ENCODE measurements at places on chromosomes 13 and 19.

GRCh38 chr13:58566176-58566575 lies 934.6 kb downstream of the PCDH17 start:
- H3K4me1 ChIP-seq = no peaks in the 10 kb centered on the region
- no peaks in the 10 kb centered on the region for H3K27me3 ChIP-seq
- DNase-seq = no peak

DNA sequence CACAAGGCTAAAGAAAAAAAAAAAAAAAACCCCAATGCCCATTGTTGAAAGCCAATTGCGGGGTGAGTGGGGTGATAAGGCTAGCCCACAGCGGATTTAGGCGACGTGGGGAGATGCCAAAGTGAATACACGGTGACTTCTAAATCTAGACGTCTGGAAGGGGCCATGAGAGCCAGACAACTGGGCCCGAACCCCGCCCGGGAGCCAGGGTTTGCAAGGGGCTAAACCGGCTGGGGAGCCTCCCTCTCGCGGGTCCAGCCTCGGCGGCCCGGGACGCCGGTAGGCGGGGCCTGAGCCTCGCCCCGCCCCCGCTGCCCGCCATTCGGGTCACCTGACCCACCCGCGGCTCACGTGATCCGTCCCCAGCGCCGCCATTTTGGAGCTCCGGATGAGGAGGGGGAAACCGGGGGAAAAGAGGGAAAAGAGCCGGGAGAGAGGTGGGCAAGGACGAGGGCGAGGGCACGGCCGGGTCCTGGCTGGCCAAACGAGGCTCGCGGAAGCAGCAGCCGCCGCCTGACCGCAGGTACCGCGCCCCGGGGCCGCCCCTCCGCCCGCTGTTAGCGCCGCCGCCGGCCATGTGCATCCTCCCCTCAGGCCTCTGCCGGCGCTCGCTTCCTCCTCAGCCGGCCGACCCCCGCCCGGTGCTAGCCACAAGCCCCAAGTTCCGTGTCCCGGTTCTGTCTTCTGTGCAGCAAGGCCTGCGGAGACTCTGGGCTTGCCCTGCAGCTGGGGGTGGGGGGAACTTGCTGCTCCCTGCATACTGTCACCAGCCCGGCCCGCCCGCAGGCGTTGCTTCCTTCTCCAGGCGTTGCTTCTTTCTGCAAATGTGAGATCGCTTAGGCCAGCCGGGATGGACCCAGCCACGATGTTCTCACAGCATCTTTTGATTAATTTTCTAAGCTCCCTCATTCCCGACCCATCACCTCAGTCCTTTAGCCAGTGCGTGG lies at the start of gene ZNF507:
TSS of gene ZNF507 (plus strand) at position 350 of the 947 bp plus-strand sequence. CDS start 7,221 bp downstream, outside the sequence.
- DNase-seq = peak; percentile 88
- H3K4me3 ChIP-seq = peak within 1 kb of the TSS; percentile 92
- H3K36me3 ChIP-seq = peaks cover 31% of the 10 kb centered on the region
- H3K27me3 ChIP-seq = no peaks in the 10 kb centered on the region
- peak within 1 kb of the TSS; percentile 58 for H3K27ac ChIP-seq

DNA sequence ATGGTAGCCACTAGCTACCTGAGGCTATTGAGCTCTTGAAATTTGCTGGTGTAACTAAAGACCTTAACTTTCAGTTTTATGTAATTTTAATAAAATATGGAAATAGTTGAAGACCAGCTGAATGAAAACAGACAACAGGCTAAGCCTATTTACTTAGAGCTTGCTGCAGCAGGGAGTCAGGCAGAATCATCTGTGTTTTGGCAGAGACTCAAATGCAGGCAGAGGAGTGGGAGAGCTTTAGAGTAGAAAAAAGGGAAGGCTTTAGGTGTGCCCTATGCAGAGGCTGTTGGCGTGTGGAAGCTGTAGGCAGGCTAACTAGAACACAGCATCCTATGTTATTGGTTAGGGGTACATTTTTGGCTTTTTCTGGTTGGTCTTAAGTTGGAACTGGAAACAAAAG lies 304.9 kb upstream of the NBEA start:
- no peaks in the 10 kb centered on the region for H3K4me1 ChIP-seq
- H3K36me3 ChIP-seq = no peaks in the 10 kb centered on the region
- no peak for DNase-seq
- H3K4me3 ChIP-seq = no peak overlapping the region
- no peak overlapping the region for H3K27ac ChIP-seq
- H3K27me3 ChIP-seq = no peaks in the 10 kb centered on the region

DNA sequence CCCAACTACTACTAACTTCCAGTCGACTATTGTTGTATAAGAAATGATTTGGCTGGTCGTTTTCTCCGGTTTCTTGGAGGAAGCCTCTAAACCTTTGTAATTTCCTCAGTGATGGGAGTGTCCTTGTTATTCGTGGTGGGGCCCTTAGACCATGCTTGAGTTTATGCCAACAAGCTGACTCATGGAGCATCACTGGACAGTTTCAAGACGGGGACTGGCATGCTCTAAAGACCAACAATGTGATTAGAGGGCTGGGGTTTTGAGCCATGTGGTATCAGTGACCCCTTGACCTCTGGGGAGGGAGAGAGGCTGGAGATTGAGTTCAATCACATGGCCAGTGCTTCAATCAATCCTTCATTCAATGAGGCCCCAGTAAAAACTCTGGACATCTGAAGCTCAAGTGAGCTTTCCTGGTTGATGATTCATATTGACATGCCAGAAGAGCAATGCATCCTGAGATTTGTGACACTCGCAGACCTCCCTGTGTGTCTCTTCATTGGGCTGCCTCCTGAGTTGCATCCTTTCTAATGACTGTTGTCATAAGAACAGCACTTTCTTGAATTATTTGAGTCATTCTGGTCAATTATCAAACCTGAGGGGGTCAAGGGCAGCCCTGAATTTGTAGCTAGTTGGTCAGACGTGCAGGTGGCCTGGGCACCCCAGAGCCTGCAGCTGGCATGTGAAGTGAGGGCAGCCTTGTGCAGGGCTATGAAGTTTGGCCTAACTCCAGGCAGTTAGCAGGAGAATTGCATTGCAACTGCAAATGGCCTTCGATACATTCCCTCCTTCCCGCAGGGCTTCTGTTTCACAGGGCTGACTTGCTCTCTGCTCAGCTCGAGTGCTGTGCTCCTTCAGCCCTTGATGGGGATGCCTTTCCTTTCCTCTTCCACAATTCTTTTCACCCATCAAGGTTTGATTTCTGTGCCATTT lies 246.5 kb downstream of the FGF9 start:
- H3K4me3 ChIP-seq = no peak overlapping the region
- no peak for DNase-seq
- no peaks in the 10 kb centered on the region for H3K4me1 ChIP-seq
- H3K36me3 ChIP-seq = no peaks in the 10 kb centered on the region

- H3K27me3 ChIP-seq = no peaks in the 10 kb centered on the region
- no peaks in the 10 kb centered on the region for H3K36me3 ChIP-seq
- H3K27ac ChIP-seq = no peak overlapping the region
- H3K4me1 ChIP-seq = no peaks in the 10 kb centered on the region
- no peak for DNase-seq
Measured at GRCh38 chr13:63274772-63275171, 1859.1 kb upstream of the PCDH20 start.

DNA sequence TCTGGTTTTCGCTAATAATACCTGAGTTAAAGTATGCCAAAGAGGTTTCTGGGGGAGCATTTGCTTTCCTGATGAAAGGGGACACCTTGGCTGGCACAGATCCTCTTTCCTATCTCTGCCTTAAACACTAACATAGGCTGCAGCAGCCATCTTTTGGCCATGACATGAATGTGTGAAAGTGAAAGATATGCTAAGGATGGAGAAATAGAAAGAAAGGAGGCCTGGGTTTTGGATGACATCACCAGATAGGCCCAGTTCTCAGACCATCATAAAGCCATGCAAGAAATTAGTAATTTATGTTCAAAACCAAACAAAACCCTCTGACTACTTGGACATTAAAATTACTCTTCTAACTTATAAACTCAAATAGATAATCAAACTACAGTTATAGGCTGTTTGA lies 279.7 kb downstream of the COG6 start:
- H3K36me3 ChIP-seq = no peaks in the 10 kb centered on the region
- no peak overlapping the region for H3K4me3 ChIP-seq

DNA sequence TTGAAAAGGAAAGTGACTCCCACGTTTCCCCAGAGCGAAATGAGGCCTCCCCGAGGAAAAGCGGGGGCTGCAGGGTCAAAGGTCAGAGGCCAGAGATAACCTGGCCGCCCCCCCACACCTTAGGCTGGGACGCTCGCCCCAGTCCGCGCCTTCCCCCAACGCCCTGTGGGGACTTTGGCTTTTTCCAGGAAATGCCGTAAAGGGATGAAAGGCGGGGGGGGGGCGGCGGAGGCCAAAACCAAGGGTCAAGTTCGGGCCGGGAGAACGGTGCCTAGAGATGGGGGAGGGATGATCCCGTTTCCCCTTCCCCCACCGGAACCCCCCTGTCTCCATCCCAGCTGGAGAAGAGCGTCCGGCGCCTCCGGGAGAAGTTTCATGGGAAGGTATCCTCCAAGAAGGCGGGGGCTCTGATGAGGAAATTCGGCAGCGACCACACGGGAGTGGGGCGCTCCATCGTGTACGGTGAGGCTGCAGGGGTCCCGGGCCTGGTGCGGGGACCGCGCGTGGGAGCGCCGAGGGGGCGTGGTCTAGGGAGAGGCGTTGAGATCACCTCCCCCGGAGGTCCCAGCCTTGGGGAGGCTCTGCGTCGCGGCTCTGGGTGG lies 575 bp downstream of the SHFL start:
- H3K27ac ChIP-seq = peak overlapping the region; percentile 83
- H3K36me3 ChIP-seq = peaks cover 23% of the 10 kb centered on the region
- peak; percentile 26 for DNase-seq
- H3K4me3 ChIP-seq = peak overlapping the region; percentile 99

- no peak overlapping the region for H3K27ac ChIP-seq
- H3K4me3 ChIP-seq = no peak overlapping the region
- DNase-seq = no peak
- no peaks in the 10 kb centered on the region for H3K36me3 ChIP-seq
- H3K27me3 ChIP-seq = no peaks in the 10 kb centered on the region
Measured at GRCh38 chr13:106814463-106814862, 246.5 kb upstream of the ARGLU1 start.

GRCh38 chr13:45082964-45083363 lies 37.3 kb upstream of the GTF2F2 start:
- no peak overlapping the region for H3K4me3 ChIP-seq
- no peaks in the 10 kb centered on the region for H3K4me1 ChIP-seq
- no peaks in the 10 kb centered on the region for H3K27me3 ChIP-seq
- H3K27ac ChIP-seq = no peak overlapping the region
- H3K36me3 ChIP-seq = no peaks in the 10 kb centered on the region

- H3K4me1 ChIP-seq = no peaks in the 10 kb centered on the region
- H3K27ac ChIP-seq = no peak overlapping the region
- DNase-seq = no peak
- no peaks in the 10 kb centered on the region for H3K27me3 ChIP-seq
- no peaks in the 10 kb centered on the region for H3K36me3 ChIP-seq
- no peak overlapping the region for H3K4me3 ChIP-seq
Measured at GRCh38 chr19:23957660-23958281, 43.1 kb downstream of the ZNF726 start.

GRCh38 chr13:106700007-106700406 lies 132.1 kb upstream of the ARGLU1 start:
- no peak for DNase-seq
- no peaks in the 10 kb centered on the region for H3K27me3 ChIP-seq
- no peak overlapping the region for H3K27ac ChIP-seq
- no peak overlapping the region for H3K4me3 ChIP-seq
- H3K36me3 ChIP-seq = no peaks in the 10 kb centered on the region

GRCh38 chr13:49951754-49952535 lies 15.8 kb upstream of the SPRYD7 start:
- DNase-seq = no peak
- H3K4me1 ChIP-seq = no peaks in the 10 kb centered on the region
- H3K4me3 ChIP-seq = no peak overlapping the region
- no peaks in the 10 kb centered on the region for H3K36me3 ChIP-seq
- no peak overlapping the region for H3K27ac ChIP-seq

GRCh38 chr19:48218997-48219396 lies 36.7 kb downstream of the CARD8 start:
- DNase-seq = no peak
- no peaks in the 10 kb centered on the region for H3K4me1 ChIP-seq
- H3K27me3 ChIP-seq = no peaks in the 10 kb centered on the region

DNA sequence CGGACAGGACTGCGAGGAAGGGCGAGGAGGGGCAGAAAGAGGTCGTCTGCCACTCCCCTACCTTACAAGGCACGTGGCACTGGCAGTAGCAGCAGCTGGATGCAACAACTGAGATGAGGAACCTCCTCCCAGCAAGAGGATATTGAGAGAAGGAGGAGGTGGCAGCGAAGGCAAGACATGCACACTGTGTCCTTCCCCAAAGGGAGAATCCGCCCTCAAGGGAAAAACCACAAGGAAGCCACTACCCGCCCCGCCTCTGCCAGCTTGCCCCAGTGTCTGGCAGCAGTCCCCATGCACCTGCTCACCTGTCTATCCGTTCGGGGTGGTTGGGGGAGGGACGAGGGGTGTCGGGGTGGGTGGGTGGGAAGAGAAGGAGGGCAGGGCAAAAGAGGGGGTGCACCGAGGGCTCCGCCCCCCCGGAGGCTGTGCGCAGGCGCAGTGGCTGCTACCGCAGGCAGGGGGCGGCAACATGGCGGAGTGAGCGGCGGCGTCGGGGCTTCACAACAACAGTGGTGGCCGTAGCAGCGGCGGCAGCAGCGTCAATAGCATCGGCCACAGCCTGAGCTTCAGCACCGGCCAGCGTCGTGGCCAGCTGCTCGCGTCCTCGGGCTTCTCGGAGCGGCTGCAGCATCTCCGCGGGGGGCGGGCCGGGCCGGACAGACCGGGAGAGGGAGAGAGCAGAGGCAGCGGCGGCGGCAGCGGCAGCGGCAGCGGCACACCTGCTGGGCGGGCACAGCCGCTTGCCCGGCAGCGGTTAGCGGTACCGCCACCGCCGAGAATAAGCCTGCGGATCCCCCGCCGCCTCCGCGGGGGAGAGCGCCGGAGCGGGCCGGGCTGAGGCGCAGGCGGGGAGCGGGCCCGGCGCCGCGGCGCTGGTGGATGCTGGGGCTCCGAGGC lies at the start of gene NBEA:
TSS of gene NBEA (plus strand) at position 436 of the 897 bp plus-strand sequence. CDS start 551 bp downstream, outside the sequence.
- H3K36me3 ChIP-seq = no peaks in the 10 kb centered on the region
- peaks cover 13% of the 10 kb centered on the region for H3K4me1 ChIP-seq
- peak; percentile 55 for DNase-seq
- peak within 1 kb of the TSS; percentile 54 for H3K4me3 ChIP-seq
- no peak within 1 kb of the TSS for H3K27ac ChIP-seq

DNA sequence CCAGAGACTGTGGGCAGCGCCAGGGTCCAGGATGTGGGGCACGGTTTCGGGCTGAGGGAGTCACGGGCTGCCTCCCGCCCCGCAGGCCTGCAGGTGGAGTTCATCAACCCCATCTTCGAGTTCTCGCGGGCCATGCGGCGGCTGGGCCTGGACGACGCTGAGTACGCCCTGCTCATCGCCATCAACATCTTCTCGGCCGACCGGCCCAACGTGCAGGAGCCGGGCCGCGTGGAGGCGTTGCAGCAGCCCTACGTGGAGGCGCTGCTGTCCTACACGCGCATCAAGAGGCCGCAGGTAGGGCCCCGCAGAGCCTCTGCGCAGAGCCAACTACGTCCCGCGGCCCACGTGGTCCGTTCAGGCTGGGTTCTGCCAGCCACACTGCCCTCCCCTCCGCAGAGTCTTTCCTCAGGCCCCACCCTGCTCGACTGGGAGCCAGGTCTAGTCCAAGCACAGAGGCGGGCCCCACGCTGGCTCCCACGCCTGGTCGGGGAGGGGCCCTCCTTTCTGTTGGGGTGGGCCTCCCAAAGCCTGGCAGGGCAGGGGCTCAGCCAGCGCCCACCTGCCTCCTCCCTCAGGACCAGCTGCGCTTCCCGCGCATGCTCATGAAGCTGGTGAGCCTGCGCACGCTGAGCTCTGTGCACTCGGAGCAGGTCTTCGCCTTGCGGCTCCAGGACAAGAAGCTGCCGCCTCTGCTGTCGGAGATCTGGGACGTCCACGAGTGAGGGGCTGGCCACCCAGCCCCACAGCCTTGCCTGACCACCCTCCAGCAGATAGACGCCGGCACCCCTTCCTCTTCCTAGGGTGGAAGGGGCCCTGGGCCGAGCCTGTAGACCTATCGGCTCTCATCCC lies 2.0 kb upstream of the POLD1 start:
- H3K4me3 ChIP-seq = no peak overlapping the region
- H3K27me3 ChIP-seq = no peaks in the 10 kb centered on the region
- DNase-seq = no peak
- H3K36me3 ChIP-seq = peaks cover 58% of the 10 kb centered on the region

All from CD4-positive, alpha-beta T cell (primary cell).